ENCODE measurements at places on chromosomes 7 and 10. TPM values are rescaled to one million over a fixed set of nuclear protein-coding genes. Genes with fewer than 3 reads are reported as not detected.

- no peak for DNase-seq
Observed at GRCh38 chr7:158760936-158761335, 56.3 kb upstream of the NCAPG2 start.

The SPACDR gene
- total RNA-seq, result not detected

- peaks cover 4% of the 10 kb centered on the region for H3K36me3 ChIP-seq
- peak within 1 kb of the TSS; percentile 50 for H3K4me3 ChIP-seq
- DNase-seq, result no peak
- peaks cover 24% of the 10 kb centered on the region for H3K4me1 ChIP-seq
- H3K27me3 ChIP-seq, result peaks cover 90% of the 10 kb centered on the region
- H3K27ac ChIP-seq, result no peak within 1 kb of the TSS
Observed at GRCh38 chr7:27242555-27243339, at the start of gene EVX1. EVX1 (plus strand) TSS chr7:27242802; CDS start chr7:27243031, 229 bp downstream.

- H3K27me3 ChIP-seq, result no peaks in the 10 kb centered on the region
- no peak overlapping the region for H3K4me3 ChIP-seq
Observed at GRCh38 chr10:119355930-119356329, 148.6 kb downstream of the GRK5 start.

GRCh38 chr7:47228386-47229014 is 353.4 kb downstream of the TNS3 start:
- no peaks in the 10 kb centered on the region for H3K27me3 ChIP-seq
- no peak overlapping the region for H3K4me3 ChIP-seq
- peak; percentile 71 for DNase-seq
- H3K27ac ChIP-seq, result no peak overlapping the region

- H3K27me3 ChIP-seq, result no peaks in the 10 kb centered on the region
- peaks cover 74% of the 10 kb centered on the region for H3K4me1 ChIP-seq
- H3K27ac ChIP-seq, result peak overlapping the region; percentile 93
- DNase-seq, result no peak
Observed at GRCh38 chr7:6226194-6226799, 46.1 kb downstream of the CYTH3 start.

GRCh38 chr10:14450041-14450491 is 119.3 kb upstream of the FRMD4A start:
- H3K36me3 ChIP-seq, result no peaks in the 10 kb centered on the region
- H3K4me1 ChIP-seq, result peaks cover 35% of the 10 kb centered on the region
- no peak overlapping the region for H3K4me3 ChIP-seq
- no peak for DNase-seq
- peak overlapping the region; percentile 47 for H3K27ac ChIP-seq
- no peaks in the 10 kb centered on the region for H3K27me3 ChIP-seq
